Kidney epithelial cell (primary cell): ENCODE measurements at places on chromosomes 7 and 10.
A peak's percentile ranks its signal among the peaks of the same experiment; 100 is the strongest.

DNA sequence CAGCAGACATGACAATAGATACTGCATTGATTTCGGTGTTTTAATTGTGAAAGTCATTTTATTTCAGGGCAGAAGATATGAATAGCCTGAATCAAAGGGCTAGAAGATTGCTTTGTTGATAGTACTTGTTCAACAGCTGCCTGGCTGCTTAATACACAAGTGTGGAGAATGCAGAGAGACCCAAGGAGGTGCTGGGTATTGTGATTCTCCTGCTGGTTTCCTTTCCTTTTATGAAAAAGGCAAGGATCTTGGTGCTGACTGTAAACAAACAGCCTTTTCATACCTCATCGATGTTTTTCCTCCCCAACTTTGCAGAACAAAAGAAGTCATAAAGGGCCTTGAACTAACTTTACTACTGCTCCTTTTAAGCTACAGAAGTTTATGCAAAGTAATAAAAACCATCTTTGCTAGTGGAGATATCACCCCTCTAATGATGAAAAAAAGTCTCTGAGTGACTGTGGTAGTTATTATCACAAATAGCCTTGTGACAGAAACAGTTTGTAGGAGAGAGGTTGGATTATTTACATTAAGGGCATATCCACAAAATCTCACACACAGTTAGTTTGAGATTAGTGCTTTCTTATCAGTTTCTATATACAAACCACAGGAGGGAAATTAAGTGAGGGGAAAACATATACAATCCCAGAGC lies 800.0 kb downstream of the LRMDA start:
- DNase-seq, result no peak

DNA sequence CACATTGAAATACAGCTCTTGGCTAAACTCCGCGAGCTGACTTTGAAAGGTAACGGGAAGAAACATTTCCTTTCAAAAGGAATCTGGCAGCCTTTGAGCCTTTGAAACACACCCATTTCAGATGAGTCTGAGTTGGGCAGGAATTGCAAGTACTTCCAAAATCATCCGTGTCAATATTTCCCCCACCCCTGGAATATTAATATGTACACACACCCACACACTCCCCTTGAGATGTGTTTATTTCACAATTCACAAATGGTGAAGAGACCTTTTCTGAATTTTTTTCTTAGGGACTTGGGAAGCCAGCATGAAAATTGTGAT lies 438.7 kb upstream of the NRP1 start:
- no peak for DNase-seq

DNA sequence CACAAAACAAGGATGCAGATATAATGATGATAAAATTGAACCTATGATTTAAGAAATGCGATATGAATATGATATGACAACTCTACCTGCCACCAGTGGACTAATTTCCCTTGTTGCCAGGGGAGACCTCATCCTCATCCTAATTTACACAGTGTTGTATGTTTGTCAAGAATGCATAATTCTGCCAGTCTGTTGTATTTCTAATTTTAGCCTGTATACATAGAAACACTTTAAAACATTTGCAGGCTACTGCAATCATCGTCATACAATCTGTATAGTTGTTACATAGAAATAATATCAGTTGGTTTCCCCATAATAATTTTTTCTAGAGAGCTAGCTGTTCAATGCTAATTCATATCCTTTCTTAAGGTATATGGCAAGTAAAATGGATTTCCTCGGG lies 274.2 kb downstream of the DPP6 start:
- no peak for DNase-seq

GRCh38 chr7:121322460-121322859 lies 6.3 kb upstream of the WNT16 start:
- no peak for DNase-seq

DNA sequence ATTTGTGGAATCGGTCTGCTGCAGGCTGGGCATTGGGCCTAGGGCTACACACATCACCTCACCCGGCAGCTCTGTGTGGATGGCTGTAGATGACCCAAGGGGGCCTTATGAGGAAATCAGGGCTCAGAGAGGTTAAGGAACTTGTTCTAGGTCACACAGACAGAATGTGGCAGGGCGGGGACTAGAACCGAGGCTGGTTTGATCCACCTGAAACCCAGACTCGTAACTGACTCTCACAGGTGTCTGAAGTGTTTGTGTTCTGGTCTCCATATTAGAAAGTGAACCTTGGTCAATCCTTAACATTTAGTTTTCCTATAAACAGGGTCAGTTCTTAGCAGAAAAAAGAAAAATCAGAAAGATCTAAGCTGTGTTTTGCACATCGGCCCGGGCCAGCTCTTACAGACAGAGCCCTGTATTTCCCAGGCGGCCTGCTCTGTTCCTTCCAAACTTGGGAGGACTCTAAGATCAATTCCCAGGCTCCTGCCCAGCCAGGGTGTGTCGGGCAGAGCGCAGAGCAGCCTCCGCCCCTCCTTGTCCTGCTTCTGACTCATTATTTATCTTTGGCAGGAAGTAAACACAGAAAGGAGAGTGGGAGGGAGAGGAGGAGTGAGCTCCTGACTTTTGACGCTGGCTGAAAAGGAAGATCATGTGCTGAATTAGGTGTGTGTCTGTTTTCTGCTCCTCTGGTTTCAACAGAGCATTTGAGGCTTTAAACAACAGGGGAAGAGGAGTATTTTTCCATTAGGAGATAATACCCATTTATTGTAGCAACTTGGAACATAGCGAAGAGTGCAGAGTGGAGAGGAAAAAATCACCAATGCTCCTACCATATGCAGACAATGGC lies 74.1 kb downstream of the TACC2 start:
- DNase-seq, result peak; percentile 75

- peak; percentile 82 for DNase-seq
These were observed 99.7 kb downstream of the MAPK8 start for GRCh38 chr10:48406204-48406603.

DNA sequence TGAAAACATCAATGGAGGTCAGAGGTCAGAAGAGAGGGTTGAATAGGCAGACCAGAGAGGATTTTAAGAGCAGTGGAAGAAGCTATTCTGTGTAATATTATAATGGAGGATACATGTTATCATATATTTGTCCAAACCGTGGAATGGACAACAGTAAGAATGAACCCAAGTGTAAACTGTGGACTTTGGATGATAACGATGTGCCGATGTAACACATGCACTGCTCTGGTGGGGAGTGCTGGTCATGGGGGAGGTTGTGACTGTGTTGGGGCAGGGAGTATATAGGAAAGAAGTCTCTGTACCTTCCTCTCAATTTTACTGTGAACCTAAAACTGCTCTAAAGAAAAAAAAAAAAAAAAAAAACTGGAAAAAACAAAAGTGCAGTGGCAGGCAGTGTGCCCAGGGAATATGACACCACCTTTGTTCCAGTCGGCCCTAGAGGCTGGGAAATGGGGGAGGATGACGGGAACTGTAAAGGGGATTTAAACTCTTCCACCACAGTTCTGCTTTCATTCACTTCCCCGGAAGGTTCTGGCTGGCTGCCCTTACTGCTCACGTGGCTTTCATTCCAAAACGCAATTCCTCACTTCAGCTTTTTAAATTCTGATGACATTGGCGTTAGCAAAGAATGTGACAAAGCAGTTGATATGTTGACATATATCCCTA lies 113.7 kb upstream of the ANKRD1 start:
- DNase-seq, result peak; percentile 25

- DNase-seq, result no peak
These were observed 38.9 kb upstream of the UBN2 start for GRCh38 chr7:139192014-139192706.

- no peak for DNase-seq
These were observed 217.1 kb downstream of the DIP2C start for GRCh38 chr10:472241-472910.

- no peak for DNase-seq
These were observed 96.5 kb downstream of the CAMK1D start for GRCh38 chr10:12445701-12446334.

GRCh38 chr7:73622527-73622908 lies 1.8 kb downstream of the MLXIPL start:
- no peak for DNase-seq

DNA sequence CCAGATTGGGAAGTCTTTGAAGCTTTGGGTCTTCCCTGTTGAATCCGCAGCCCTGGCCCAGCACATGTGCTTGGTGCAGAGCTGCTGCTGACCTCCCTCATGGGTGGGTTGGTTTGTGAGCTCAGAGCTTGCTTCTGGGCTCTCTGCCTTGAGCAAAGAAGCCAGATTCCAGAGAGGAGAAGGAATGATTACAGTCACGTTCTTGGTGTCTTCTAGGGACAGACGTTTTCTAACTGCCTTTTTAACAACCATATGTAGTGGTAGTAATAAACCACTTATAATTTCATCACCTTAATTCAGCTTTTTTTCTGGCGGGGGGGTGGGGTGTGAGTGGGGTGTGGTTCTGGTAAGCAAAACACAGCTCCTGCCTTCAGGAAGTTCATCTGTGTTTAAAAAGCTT lies 39.5 kb downstream of the LRMDA start:
- no peak for DNase-seq

DNA sequence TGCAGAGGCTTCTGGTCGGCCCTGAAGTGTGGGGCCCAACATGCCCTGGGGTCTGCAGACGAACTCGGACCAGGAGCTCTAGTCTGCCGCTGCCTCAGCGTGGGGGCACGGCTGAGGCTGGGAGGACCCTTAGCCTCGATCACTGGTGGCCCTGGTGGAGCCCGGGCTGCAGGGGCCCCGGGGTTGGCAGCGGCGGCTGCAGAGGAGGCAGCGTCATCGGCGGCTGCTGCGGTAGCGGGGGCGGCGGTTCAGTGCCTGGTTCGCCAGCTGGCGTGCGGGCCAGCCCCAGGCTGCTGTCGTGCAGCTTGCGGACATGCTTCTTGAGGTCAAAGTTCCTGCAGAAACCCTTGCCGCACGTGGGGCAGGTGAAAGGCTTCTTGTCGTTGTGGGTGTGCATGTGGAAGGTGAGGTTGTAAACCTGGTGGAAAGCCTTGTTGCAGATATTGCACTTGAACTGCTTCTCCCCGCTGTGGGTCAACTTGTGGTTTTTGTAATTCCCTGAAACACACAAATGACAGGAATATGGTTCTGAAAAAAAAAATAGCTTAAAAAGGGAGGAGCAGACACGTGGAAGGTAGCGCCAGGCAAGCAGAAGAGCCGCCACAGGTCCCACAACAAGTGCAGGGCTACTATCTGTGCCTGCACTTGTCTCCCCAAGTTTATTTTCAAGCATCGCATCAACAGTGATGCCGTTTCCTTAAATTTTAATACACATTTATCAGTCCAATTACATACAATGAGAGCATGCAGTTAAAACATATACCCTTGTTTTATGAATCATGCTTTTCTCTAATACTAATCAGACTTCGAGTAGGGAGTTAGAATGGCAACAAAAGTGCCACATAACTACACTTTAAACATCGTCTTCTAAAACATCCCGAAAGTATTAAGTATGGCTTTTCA lies 2.4 kb downstream of the FEZF1 start:
- DNase-seq, result no peak

GRCh38 chr7:49771427-49772176 lies 1.8 kb upstream of the VWC2 start:
- DNase-seq, result no peak

DNA sequence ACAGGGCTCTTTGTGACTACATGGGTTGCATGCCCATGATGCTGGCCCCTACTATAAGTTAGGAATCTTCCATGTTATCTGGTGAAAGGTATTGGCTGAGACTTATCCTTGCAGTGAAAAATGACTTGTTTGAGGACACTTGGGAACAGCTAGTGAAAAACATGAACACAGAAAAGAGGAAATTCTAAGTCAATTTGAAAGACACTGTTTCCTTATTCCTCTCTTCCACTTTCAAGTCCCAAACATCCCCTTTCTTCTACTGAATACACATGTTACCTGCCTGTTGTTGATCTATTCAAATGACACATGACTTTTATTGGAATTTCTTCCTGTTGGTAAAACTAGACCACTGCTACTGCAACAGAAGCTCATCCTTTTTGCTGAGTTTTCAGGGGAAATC lies 29.5 kb upstream of the PRKCQ start:
- no peak for DNase-seq

GRCh38 chr10:119025336-119025735 lies 4.2 kb upstream of the NANOS1 start:
- no peak for DNase-seq

GRCh38 chr7:36216063-36216684 lies 63.1 kb downstream of the EEPD1 start:
- no peak for DNase-seq

DNA sequence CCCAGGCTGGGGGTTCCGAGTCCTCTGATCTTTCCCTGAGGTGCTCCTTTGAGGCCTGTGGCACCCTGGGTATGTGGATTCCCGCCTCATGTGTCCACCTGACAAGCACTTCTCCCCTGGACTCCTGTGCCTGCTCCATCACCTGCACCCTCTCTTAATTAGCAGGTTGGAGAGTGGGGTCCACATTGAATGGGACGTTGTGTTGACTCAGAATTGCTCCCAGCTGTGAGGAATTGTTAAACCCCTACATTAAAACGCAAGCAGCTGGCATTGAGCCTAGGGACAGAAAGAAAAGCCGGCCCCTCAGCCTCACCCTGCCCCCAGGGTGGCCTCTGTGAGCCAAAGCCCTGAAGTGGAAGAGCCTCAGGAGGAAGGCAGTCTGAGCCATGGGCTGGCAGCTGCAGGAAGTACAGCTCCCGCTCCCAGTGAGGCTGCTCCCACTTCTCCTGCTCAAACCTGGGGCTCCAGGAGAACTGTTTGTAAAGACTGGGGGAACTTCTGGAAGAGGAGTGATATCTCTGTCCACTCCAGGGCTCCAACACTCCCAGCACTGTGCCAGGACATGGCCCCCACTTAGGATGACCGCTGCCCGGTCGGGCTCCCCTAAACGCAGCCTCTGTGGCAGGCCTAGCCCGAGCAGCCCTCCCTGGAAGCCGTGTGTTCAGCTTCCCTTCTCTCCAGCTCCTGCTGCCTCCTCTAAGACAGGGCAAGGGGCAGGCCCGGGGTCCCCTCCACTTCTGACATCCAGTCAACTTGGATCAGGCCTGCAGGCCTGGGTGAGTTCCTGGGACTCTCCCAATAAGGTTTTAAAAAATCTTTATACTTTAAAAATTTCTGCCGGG lies 1.8 kb upstream of the OPN4 start:
- no peak for DNase-seq

- DNase-seq, result no peak
These were observed 30.0 kb upstream of the PARD3 start for GRCh38 chr10:34845070-34845469.

GRCh38 chr10:29767968-29768367 lies 133.2 kb upstream of the SVIL start:
- no peak for DNase-seq

GRCh38 chr7:6031567-6031966 lies 391 bp downstream of the ANKRD61 start:
- no peak for DNase-seq

- no peak for DNase-seq
These were observed 27.0 kb upstream of the BMS1 start for GRCh38 chr10:42755556-42756093.

DNA sequence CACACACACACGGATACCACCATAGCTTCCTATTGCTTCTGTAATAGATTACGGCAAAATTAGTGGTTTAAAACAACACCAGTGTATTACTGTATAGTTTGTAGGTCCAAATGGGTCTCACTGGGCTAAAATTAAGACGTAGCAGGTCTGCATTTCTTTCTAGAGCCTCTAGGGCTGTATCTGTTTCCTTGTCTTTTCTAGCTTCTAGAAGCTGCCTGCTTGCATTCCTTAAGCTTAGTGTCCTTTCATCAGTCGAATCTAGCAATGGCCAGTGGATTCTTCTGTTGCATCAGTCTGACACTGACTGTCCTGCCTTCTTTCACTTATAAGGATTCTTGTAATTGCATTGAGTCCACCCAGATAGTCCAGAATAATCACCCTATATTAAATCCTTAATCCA lies 882.3 kb downstream of the PCDH15 start:
- no peak for DNase-seq

- DNase-seq, result no peak
These were observed 23.0 kb downstream of the DBF4 start for GRCh38 chr7:87899255-87899654.
